ENCODE measurements at places on chromosomes 16 and 17.

- DNase-seq = peak; percentile 57
These were observed at the start of gene FMNL1 for GRCh38 chr17:45221081-45222013. Gene FMNL1 (plus strand): TSS chr17:45221885. CDS start chr17:45222125, 240 bp downstream.

DNA sequence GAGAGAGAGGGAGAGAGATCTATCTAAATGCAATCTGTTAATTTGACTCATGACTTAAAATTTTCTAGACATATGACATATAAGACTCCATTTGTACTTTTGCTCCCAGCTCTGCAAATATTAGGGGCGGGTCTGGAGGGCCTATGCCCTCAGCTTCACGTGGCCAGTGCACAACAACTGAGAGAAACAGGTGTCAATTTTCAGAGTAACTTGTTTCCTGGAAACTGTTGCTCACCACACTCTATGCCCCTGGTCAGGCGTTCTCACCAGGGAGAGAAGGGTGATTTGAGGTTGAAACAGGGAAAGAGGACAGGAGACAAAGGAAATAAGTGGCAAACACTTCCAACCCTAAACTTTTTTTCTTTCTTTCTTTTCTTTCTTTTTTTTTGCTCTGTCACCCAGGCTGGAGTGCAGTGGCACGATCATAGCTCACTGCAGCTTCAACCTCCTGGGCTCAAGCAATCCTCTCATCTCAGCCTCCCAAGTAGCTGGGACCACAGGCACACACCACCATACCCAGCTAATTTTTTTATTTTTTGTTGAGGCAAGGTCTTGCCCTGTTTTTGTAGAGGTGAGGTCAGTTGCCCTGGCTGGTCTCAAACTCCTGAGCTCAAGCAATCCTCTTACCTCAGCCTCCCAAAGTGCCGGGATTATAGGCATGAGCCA is 270.0 kb downstream of the SLC39A11 start:
- DNase-seq = no peak

DNA sequence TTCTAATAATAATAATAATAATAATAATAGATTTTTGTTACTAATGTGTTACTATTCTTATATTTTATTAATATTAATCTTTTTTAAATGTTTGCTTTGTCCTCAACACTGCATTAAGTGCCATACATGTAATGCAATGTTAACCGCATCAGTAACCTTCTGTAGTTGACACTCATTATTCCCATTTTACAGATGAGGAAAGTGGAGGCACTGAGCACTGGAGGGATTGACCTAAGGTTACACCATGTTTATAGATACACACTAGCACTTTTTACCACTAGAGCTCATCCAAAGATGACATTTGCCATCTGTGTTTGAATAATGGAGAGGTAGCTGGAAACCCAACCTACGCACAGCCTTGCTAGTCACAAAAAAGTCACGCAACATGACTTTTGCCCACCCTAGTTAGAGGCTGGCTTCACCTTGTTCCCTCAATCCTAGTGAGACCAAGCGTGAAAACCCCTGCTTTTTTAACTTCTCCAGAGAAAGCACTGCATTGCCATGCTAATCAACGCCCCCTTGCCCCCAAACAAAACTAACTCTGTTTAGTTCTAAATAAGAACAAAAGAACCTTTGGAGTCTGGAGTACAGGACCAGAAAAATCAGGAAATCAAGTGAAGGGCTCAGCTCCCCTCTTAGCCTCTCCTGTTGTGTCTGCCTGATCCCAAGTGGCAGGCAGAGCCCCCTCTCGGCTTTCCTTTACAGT is 2.3 kb downstream of the ARSG start:
- DNase-seq = no peak

GRCh38 chr16:14399378-14400284 is 230.4 kb downstream of the PARN start:
- DNase-seq = no peak
